ENCODE measurements at places on chromosomes 11 and 22. TPM values are rescaled to one million over a fixed set of nuclear protein-coding genes. Genes with fewer than 3 reads are reported as not detected.

The OR8G1 gene
- total RNA-seq, result not detected

The ZNF74 gene
- 8.5 TPM for total RNA-seq

The SCGB1C1 gene
- not detected for total RNA-seq

The KCNQ1 gene
- total RNA-seq, result 1.3 TPM

The SIDT2 gene
- total RNA-seq, result 20.8 TPM

The C11orf87 gene
- 0.69 TPM for total RNA-seq

The LRRN4CL gene
- total RNA-seq, result 12.7 TPM

The SERPING1 gene
- 23.5 TPM for total RNA-seq

The SGSM1 gene
- total RNA-seq, result 1.3 TPM

The C2CD3 gene
- total RNA-seq, result 16.2 TPM
